Stimulated activated CD4-positive, alpha-beta T cell treated with anti-CD3 and anti-CD28 coated beads, Interleukin-2, amount 100 ng/mL, for 4 hours (primary cell): ENCODE measurements at places on chromosomes 3 and 15.

- DNase-seq: no peak
Measured at GRCh38 chr3:70488816-70489215, 176.4 kb upstream of the MDFIC2 start.

DNA sequence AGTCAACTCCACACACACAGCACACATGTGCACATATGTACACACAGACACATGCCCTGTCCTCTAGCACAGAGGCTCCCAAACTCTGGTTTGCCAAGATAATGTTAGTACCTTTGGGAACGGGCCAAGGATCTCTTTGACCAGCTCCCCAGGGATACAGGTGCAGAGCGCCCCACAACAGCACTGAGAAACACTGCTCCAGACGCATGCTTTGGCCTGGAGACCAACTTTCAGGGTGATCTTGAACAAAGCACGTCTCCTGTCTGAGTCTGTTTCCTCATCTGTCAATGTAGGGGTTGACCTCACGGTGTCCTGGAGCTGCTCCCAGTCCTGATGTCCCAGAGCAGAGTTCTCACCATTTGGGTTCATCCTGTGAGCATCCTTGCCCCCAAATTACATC is 15.9 kb upstream of the SKOR1 start:
- no peak for DNase-seq

- DNase-seq: no peak
Measured at GRCh38 chr3:180828001-180828720, 84.3 kb upstream of the FXR1 start.

GRCh38 chr15:82649226-82649999 is 2.2 kb upstream of the CPEB1 start:
- no peak for DNase-seq

- no peak for DNase-seq
Measured at GRCh38 chr15:45637141-45637540, 2.3 kb downstream of the SQOR start.

GRCh38 chr3:189084620-189085019 is 87.2 kb upstream of the TPRG1 start:
- no peak for DNase-seq

GRCh38 chr15:42914728-42915497 is 5.7 kb downstream of the TTBK2 start:
- no peak for DNase-seq

DNA sequence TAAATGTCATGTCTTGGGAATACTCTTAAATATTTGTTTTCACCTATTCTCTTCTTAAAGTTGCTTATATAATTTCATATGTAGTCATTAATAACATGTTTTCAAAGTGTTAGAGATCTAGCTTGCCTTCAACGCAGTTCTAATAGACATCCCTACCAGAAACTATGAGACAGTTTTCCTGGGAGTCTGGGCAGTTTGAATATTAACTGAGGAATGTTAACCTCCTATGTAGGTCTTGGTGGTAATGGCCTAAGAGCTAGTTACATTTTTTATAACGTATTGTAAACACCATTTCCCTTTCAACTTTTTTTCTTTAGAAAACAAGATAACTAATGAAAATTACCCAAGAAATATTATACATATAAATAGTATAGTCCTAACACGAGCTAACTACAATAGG is 328.2 kb downstream of the TIGIT start:
- no peak for DNase-seq

- DNase-seq: no peak
Measured at GRCh38 chr3:144324076-144324475, 352.5 kb downstream of the DIPK2A start.

DNA sequence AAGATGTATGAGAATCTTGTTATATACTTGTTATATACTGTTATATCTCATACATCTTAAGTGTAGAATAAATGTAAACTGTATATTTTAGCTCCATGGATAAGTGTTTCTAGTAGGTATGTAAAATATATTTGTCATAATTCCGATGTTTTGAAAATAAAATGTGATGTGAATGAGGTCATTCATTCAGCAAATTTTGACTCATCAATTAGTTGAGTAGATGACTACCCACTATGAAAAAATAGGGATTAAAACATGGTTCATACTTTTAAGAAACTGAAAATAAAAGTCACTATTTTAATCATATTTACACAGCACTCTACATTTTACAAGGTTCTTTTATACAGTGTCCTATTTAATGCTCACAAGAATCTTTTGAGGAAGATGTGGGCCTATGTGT is 28.4 kb upstream of the CNTN3 start:
- DNase-seq: no peak

DNA sequence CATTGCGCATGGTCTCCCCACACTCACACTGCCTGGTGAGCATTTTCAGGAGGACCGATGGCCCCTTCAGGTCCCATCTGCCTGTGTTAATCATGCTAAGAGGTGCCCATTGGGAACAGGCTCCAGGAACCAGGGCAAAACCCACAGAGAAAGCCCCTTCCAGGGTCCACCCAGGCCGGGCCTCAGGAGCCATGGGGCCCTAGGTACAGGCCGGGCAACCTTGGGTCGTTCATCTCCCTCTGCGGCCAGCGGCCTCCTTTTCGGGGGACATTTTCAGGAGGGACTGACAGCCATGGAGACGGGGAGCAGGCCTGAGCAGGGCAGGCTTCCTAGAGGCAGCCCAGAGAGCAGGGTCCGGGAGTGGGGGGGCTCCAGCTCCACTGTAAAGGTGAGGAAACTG is 68.0 kb upstream of the TAMM41 start:
- no peak for DNase-seq

DNA sequence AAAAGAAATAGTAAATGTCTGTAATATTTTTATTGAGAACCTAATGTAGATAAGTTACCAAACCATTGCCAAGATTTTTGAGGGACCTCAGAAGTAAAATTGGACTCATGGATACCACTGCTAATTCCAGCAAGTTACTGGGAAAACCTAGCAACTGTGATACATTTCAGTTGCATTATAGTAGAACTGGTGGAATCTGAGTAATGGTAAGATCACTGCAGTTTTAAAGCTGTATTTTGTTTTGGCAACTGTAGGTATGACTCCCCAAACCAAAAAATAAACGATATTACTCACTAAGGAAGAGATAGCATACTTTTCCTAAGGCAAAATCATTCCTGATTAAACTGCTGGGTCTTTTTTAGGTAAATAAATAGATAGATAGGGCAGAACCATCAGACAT is 54.0 kb downstream of the ARMC8 start:
- no peak for DNase-seq

DNA sequence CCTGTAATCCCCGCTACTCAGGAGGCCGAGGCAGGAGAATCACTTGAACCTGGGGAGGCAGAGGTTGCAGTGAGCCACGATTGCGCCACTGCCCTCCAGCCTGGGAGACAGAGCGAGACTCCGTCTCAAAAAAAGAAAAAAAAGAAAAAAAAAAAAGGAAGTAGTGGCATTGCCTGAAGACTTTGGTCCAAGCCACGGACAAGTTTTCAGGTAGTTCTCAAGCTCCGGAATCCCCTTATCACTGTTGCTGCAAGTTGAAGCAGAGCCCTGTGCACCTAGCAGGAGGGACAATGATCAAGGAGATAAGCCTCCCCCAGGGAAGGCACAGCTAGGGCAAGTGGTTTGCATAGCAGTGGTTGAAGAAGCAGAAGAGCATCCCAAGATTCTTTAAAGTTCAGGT is 97.6 kb downstream of the MEX3B start:
- no peak for DNase-seq

- DNase-seq: no peak
Measured at GRCh38 chr3:49397470-49397869, 14.3 kb downstream of the RHOA start.

DNA sequence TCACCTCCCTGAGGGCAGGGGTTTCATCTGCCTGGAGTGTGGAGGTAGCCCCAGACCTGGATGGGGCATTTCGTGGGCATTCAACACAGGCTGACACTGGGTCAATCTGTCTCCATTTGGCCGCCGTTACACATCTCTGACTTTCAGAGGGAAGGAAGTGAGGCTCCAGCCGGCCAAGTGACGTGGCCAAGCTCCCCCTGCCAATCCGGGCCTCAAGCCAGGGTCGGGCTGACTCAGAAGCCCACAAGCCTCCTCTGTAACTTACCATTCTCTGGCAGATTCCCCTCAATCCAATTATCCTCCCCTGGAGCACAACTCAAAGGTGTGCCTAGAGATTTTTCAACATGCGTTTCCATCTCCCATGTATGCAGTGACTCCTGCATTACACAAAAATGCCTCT is 227.6 kb downstream of the KLF13 start:
- no peak for DNase-seq

- DNase-seq: no peak
Measured at GRCh38 chr3:126292318-126293070, 64.7 kb downstream of the KLF15 start.

GRCh38 chr3:19457449-19457848 is 309.1 kb downstream of the KCNH8 start:
- no peak for DNase-seq

GRCh38 chr3:196619223-196619622 is 20.3 kb upstream of the NRROS start:
- DNase-seq: no peak

- no peak for DNase-seq
Measured at GRCh38 chr15:44713006-44713966, 2.0 kb downstream of the B2M start.

DNA sequence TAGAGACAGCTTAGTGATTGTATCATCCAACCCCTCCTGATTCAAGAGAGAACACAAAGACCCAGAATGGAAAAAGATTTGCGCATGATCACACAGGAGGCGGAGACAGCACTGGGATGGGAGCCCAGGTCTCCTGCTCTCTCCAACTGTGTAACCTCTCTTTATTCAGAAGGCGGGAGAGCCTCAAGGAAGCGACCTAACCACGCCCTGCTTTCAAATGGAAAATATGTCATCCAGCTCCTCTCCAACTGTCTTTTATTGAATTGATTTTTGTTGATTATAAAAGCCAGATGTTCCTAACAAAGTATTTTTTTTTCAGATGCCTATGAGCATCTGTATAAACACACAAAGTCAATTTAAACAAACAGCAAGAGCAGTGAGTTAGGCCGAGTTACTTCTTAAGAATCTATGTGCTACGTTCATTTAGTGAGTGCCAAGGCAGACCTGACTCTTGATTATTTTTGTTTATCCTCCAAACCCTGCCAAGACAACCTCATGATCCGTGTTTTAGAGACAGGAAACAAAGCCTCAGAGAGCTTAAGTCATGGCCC is 74.5 kb downstream of the BFSP2 start:
- no peak for DNase-seq

DNA sequence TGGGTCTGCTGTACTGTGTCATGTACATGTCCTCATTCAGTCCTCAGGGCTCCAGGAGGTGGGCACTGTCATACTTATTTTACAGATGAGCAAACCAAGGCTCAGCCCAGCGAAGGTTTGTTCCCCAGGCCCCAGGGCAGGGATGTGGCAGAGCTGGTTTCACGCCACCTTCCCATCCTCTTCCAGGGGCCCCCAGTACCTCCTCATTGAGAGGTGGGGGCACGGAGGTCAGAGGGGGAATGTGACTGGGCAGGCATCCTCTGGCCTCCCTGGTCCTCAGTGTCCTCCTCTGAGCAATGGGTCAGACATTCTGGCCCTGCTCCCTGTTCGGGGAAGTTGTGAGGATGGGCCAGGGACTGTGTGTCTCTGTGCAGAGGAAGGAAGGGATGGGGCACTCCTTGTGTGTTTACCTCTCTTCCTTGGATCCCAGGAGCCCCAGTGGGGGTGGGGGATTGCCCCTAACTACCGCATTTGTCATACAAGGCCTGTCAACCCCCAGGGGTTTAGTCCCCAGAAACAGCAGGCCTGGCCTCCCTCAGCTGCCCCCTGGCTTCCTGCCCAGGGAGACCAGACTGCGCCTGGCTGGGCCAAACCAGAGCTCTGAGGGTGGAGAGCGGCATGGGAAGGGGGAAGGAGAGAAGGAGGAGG is 65.9 kb upstream of the LCTL start:
- DNase-seq: no peak

GRCh38 chr3:129313415-129313664 is 34.7 kb downstream of the HMCES start:
- DNase-seq: no peak

- DNase-seq: no peak
Measured at GRCh38 chr15:27490867-27491595, 520.0 kb downstream of the GABRG3 start.

- DNase-seq: no peak
Measured at GRCh38 chr15:81954158-81954783, 91.5 kb downstream of the MEX3B start.

DNA sequence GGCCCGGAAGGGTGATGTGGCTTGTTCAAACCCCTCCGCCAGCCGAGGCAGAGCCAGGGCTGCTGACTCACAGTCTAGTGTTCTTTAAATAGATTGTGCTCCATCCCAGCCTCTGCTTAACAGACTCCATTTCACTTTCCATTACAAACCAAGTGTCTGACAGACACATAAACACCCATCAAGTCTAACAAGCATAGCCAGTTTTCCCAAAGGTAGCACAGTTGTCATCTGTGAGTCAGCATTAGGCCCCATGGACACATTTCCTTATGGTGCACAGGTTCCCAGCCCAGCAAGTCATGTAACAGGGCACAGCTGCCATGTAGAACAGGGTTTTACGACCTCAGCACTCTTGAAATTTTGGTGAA is 109.9 kb upstream of the RAP2B start:
- no peak for DNase-seq

DNA sequence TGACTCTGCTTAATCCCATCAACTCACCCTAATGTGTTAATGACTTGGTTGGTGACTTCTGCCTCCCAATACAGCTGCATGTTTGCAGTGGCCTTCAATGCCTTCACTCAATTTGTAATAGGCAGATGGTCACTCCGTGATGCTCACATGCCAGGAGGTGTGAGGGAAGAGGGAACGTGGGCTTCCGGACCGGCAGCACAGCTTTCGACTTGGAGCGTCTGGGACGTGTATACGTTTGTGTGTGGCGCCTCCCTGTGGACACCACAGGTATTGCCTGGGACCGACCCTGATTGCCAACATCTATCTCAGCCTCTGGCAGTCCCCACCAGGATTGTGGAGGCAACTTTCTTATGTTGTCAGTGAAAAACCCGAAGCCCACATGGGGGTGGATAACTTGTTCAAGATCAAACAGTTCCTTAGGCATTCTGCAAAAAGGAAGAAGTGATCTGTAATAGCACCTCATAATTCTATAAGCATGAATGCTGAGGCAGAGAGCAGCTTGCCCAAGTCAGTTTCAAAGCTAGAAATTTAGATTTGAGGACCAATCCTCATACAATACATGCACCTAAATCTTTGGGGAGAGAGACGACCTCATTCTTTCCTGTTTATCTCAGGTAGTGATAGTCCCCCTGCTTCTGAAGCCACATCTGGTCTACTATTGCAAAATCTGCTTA is 16.9 kb downstream of the MRPL46 start:
- DNase-seq: no peak
